ENCODE measurements at places on chromosomes 2 and 18.

DNA sequence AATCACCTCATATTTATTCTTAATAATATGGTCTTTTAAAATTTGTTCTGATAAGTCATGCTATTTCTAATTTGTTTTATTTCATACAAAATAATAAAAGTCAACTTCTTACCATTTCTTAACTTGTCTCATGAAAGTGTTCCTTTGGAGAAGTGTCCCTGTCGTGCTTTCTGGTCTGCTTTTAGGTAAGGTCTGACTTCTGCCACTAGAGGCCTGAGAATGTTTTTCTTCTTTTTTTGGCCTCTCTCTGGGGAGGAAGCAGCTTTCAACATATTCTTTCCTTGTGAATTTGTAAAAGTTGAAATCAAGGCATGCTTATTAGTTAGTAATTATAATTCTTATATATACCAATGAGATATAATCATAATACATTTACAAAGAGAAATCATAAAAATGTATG is 39.4 kb downstream of the MAP2 start:
- no peaks in the 10 kb centered on the region for H3K27me3 ChIP-seq
- no peak overlapping the region for H3K27ac ChIP-seq
- no peaks in the 10 kb centered on the region for H3K4me1 ChIP-seq
- no peaks in the 10 kb centered on the region for H3K36me3 ChIP-seq
- H3K4me3 ChIP-seq: no peak overlapping the region

DNA sequence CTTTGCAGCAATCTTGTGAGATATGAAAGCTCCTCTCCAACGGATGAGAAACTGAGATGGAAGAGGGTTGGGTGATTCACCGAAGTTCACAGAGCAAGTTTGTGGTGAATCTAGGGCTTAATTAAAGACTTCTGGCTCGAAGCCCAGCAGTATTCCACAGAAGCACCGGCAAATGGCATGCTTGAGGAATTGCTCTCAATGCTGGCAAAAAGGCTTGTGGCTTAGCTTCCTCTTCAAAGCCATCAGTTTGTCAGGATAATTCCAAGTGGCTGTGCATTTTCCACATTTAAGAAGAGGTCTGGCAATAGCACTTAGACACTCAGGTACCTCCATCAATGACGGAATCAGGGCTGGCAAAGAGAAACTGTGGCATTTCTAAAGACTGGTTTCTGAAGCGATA is 98.7 kb upstream of the SLC66A3 start:
- peaks cover 20% of the 10 kb centered on the region for H3K4me1 ChIP-seq
- H3K27me3 ChIP-seq: no peaks in the 10 kb centered on the region
- H3K36me3 ChIP-seq: no peaks in the 10 kb centered on the region
- no peak overlapping the region for H3K27ac ChIP-seq

- no peaks in the 10 kb centered on the region for H3K36me3 ChIP-seq
- H3K27me3 ChIP-seq: no peaks in the 10 kb centered on the region
- DNase-seq: no peak
- no peak overlapping the region for H3K4me3 ChIP-seq
- H3K4me1 ChIP-seq: no peaks in the 10 kb centered on the region
- no peak overlapping the region for H3K27ac ChIP-seq
These were observed 143.0 kb downstream of the ABCA12 start for GRCh38 chr2:214995409-214995808.

DNA sequence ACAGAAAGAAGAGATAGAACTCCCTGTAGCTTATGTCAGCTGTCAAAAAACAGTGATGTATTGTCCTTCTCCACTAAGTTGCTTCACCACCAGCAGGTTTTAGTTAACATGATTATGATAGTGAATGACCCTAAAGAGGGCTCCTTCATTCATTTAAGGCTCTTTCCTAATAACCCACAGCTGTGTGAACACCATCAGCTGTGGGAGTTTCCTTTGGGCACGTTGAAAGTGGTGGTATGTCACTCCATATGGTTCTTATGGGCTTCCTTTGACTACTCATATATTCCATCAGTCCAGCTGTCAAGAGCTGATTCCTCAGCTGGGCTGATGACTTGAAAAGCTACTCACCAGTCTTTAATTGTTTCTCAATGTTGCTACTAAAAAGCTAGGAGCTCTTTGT is 210.3 kb downstream of the UBE2E3 start:
- H3K4me1 ChIP-seq: no peaks in the 10 kb centered on the region
- H3K27me3 ChIP-seq: no peaks in the 10 kb centered on the region
- no peak for DNase-seq
- H3K4me3 ChIP-seq: no peak overlapping the region
- H3K27ac ChIP-seq: no peak overlapping the region

- no peaks in the 10 kb centered on the region for H3K27me3 ChIP-seq
- DNase-seq: no peak
- no peak overlapping the region for H3K4me3 ChIP-seq
- H3K4me1 ChIP-seq: no peaks in the 10 kb centered on the region
- H3K27ac ChIP-seq: no peak overlapping the region
These were observed 70.7 kb downstream of the SPOPL start for GRCh38 chr2:138572318-138572717.

GRCh38 chr2:199470361-199470671 is 12.6 kb upstream of the SATB2 start:
- no peaks in the 10 kb centered on the region for H3K4me1 ChIP-seq
- no peaks in the 10 kb centered on the region for H3K36me3 ChIP-seq
- no peak for DNase-seq

DNA sequence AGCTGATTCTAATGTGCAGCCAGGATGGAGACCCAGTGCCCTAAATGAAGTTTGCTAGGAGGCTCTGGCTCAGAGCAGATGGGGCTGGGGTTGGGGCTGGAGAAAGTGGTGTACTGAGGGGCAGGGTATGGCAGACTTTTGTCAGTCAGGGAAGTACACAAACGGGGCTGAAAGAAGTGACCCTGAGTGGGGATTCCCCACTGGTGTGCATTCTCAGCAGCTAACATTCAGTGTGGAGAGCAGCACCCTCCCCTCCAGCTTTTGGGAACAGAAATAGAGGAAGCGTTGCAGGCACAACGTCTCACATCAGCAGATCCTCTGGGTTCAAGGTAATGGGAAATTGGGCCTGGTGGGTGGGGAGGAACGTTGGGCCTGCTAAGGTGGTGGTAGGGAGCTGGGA is 89.1 kb upstream of the GCFC2 start:
- H3K27me3 ChIP-seq: no peaks in the 10 kb centered on the region
- H3K27ac ChIP-seq: no peak overlapping the region
- no peaks in the 10 kb centered on the region for H3K4me1 ChIP-seq

- no peak overlapping the region for H3K4me3 ChIP-seq
- peaks cover 19% of the 10 kb centered on the region for H3K36me3 ChIP-seq
- H3K4me1 ChIP-seq: no peaks in the 10 kb centered on the region
- DNase-seq: no peak
- no peak overlapping the region for H3K27ac ChIP-seq
These were observed 113.7 kb downstream of the SATB2 start for GRCh38 chr2:199344012-199344411.

DNA sequence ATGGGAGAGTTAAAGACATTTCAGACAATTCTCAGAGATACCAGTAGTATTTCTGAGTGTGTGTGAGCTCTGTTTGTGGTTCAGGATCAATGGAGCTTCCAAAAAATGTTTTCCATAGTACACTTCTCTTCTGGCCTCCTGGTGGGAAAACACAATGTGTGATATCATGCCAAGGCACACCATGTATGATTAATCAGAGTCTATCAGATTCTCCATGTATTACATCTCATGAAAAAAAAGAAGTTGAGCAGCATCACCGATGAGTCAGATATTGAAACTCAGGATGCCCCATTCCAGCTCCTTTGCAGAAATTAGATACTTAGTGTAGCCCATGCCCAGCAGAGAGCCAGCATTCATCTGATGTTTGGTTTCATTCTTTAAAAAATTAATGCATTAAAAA is 620.3 kb upstream of the POU3F3 start:
- no peak overlapping the region for H3K4me3 ChIP-seq
- no peaks in the 10 kb centered on the region for H3K27me3 ChIP-seq
- no peak for DNase-seq
- H3K27ac ChIP-seq: no peak overlapping the region

- H3K4me3 ChIP-seq: no peak overlapping the region
- DNase-seq: no peak
These were observed 52.1 kb downstream of the NCK2 start for GRCh38 chr2:105796791-105797190.

GRCh38 chr2:238397356-238397755 is 29.4 kb upstream of the ASB1 start:
- H3K4me1 ChIP-seq: no peaks in the 10 kb centered on the region
- H3K27me3 ChIP-seq: no peaks in the 10 kb centered on the region
- no peak overlapping the region for H3K27ac ChIP-seq
- DNase-seq: no peak

- H3K4me1 ChIP-seq: no peaks in the 10 kb centered on the region
- H3K27ac ChIP-seq: no peak overlapping the region
- H3K4me3 ChIP-seq: no peak overlapping the region
- DNase-seq: no peak
- no peaks in the 10 kb centered on the region for H3K27me3 ChIP-seq
These were observed 299.9 kb downstream of the ZEB2 start for GRCh38 chr2:144219979-144220378.

GRCh38 chr18:2683055-2683454 is 27.5 kb downstream of the SMCHD1 start:
- no peak overlapping the region for H3K27ac ChIP-seq
- H3K4me1 ChIP-seq: no peaks in the 10 kb centered on the region
- peaks cover 57% of the 10 kb centered on the region for H3K36me3 ChIP-seq
- no peak for DNase-seq

GRCh38 chr2:233329489-233330135 is 22.0 kb downstream of the SAG start:
- no peak overlapping the region for H3K27ac ChIP-seq
- peaks cover 12% of the 10 kb centered on the region for H3K4me1 ChIP-seq
- H3K4me3 ChIP-seq: no peak overlapping the region
- DNase-seq: no peak
- no peaks in the 10 kb centered on the region for H3K36me3 ChIP-seq
